ENCODE measurements at places on chromosomes 16 and 17.

GRCh38 chr17:693791-694638 lies 20.6 kb downstream of the VPS53 start:
- H3K4me3 ChIP-seq: no peak overlapping the region
- no peaks in the 10 kb centered on the region for H3K27me3 ChIP-seq
- no peaks in the 10 kb centered on the region for H3K4me1 ChIP-seq
- DNase-seq: no peak

DNA sequence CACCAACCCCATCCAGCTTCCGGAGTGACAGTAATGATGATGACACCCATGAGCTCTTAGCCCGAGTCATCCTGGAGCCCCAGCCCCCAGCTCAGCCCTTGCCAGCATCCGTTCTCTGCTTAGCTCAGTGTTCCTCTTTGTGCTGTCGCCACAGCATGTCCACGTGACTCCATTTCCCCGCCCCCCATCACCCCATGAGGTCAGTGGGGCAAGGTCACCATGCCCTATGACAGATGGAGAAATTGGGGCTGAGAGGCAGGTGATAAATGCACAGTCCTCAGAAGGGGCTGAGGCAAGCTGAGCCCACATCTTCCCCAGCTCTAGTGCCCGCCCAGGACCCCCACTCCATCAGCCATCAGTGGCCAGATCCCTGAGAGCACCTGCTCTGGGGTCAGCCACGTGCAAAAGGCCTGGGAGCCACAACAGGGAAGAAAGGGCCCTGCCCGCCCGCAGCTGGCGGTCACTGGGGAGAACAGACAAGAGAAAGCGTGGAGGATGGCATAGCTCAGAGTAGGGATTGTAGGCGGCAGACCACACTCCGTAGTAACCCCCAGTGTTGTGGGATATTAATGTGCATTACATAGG lies 17.1 kb downstream of the ITGB4 start:
- H3K4me1 ChIP-seq: no peaks in the 10 kb centered on the region
- no peak overlapping the region for H3K27ac ChIP-seq

GRCh38 chr16:30409125-30410060 lies 2.0 kb downstream of the ZNF771 start:
- peaks cover 8% of the 10 kb centered on the region for H3K4me1 ChIP-seq
- no peak overlapping the region for H3K4me3 ChIP-seq
- no peaks in the 10 kb centered on the region for H3K27me3 ChIP-seq
- peak overlapping the region; percentile 79 for H3K27ac ChIP-seq
- peak; percentile 48 for DNase-seq

- no peaks in the 10 kb centered on the region for H3K4me1 ChIP-seq
- no peak overlapping the region for H3K27ac ChIP-seq
- H3K4me3 ChIP-seq: no peak overlapping the region
- no peaks in the 10 kb centered on the region for H3K36me3 ChIP-seq
Observed at GRCh38 chr16:74064120-74064735, 232.4 kb upstream of the PSMD7 start.

GRCh38 chr17:67413388-67413787 lies 36.3 kb downstream of the PITPNC1 start:
- H3K4me3 ChIP-seq: no peak overlapping the region
- no peaks in the 10 kb centered on the region for H3K36me3 ChIP-seq
- H3K27me3 ChIP-seq: no peaks in the 10 kb centered on the region
- no peak for DNase-seq
- no peak overlapping the region for H3K27ac ChIP-seq

DNA sequence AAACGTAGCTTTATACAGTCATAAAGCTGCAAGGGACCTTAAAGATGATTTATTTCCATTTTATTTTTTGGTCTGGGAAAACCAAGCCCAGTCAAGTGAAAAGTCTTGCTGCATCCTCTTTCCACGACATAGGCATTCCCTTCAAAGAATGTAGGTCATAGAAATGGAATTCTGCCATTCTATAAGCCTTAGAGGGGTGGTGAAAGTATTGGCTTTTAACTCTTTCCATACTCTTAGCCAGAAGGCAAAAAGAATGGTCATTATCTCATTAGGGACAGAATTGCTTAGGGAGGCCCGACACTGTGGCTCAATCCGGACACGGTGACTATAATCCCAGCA lies 7.9 kb upstream of the MSL1 start:
- peak overlapping the region; percentile 57 for H3K4me3 ChIP-seq
- H3K36me3 ChIP-seq: no peaks in the 10 kb centered on the region
- H3K4me1 ChIP-seq: peaks cover 48% of the 10 kb centered on the region
- DNase-seq: no peak
- no peaks in the 10 kb centered on the region for H3K27me3 ChIP-seq
- peak overlapping the region; percentile 75 for H3K27ac ChIP-seq

DNA sequence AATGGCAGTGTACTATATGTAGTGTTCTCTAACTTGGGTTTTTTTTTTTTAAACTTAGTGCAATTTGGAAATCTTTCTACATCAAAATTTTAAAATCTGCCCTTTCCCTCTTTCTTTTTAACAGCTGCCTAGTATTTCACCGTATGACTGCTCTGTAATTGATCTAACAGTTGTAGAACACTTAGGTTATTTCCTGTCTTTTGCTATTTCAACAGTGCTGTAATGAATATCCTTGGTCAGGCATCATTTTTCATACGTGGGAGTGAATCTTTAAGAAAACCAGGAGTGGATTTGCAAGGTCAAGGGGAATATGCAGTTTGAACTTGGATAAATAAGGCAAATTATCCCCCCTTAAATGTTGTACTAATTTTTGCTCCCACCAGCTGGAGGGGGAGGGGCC lies 3.8 kb downstream of the NLRC5 start:
- H3K36me3 ChIP-seq: no peaks in the 10 kb centered on the region
- no peak overlapping the region for H3K4me3 ChIP-seq
- no peak overlapping the region for H3K27ac ChIP-seq
- no peaks in the 10 kb centered on the region for H3K27me3 ChIP-seq

- H3K4me3 ChIP-seq: no peak overlapping the region
- H3K36me3 ChIP-seq: peaks cover 44% of the 10 kb centered on the region
- no peaks in the 10 kb centered on the region for H3K27me3 ChIP-seq
Observed at GRCh38 chr16:3752984-3753383, 35.7 kb upstream of the TRAP1 start.

DNA sequence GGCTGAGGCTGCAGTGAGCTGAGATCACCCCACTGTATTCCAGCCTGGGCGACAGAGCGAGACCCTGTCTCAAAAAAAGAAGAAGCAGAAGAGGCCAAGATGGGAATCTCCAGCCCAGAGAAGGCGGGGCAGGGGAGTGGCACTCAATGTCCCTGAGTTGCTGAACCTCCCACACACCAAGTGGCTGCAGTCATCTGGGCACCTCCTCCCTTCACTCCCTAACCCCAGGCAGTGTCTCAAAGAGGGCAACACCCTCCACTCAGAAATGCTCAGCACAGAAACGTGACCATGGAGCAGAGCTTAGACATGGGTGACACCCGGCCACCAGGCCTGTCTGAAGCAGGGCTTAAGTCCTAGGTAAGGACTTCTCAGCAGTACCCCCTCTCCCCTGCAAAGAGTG lies 36.3 kb upstream of the BCAR1 start:
- H3K4me3 ChIP-seq: no peak overlapping the region
- H3K4me1 ChIP-seq: no peaks in the 10 kb centered on the region
- H3K27me3 ChIP-seq: no peaks in the 10 kb centered on the region

DNA sequence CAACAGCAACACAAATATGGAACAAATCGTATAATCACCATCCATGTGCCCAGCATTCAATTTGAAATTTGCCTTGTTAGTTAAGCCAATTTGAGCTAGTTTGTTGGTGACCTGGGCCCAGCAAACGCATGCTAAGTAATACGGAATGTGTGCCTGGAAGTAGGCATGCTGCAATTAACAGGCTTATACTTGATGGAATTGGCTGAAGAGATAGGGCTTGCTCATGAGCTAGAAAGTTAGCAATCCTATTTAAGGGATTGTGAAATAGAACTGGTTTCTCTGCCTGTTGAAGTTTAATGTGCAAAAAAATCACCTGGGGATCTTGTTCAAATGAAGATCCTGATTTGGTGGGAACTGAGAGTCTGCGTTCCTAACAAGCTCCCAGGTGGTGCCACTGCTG lies 8.5 kb upstream of the LPO start:
- H3K27me3 ChIP-seq: no peaks in the 10 kb centered on the region
- H3K27ac ChIP-seq: no peak overlapping the region
- H3K4me3 ChIP-seq: no peak overlapping the region
- H3K4me1 ChIP-seq: no peaks in the 10 kb centered on the region

GRCh38 chr17:17844079-17844478 lies 7.3 kb upstream of the SREBF1 start:
- H3K27ac ChIP-seq: no peak overlapping the region
- peaks cover 12% of the 10 kb centered on the region for H3K4me1 ChIP-seq

DNA sequence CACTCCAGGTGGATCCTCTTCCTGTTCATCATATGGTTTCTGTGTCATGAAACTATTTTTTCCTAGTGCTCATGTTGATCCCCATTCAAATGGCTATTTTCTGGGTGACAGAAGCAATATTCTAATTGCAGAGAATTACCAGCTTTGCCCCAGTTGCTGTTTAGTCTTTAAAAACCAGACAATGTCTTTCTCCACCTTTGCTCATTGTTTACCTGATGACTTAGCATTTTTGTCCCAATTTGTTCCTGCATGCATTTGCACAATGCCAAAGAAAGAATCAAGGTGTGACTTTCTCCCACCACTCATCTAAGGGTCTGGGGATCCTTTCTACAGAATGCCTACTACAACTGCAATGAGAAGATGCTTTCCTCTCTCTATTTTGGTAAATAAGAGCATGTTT lies 439.9 kb upstream of the MAF start:
- no peaks in the 10 kb centered on the region for H3K36me3 ChIP-seq
- H3K4me3 ChIP-seq: no peak overlapping the region
- no peak for DNase-seq
- H3K27me3 ChIP-seq: no peaks in the 10 kb centered on the region
- H3K27ac ChIP-seq: no peak overlapping the region

GRCh38 chr17:73954951-73955350 lies 248.5 kb upstream of the RPL38 start:
- no peak for DNase-seq
- H3K4me1 ChIP-seq: no peaks in the 10 kb centered on the region
- no peak overlapping the region for H3K27ac ChIP-seq
- no peaks in the 10 kb centered on the region for H3K36me3 ChIP-seq

GRCh38 chr17:73658821-73659515 lies 14.7 kb upstream of the SDK2 start:
- no peaks in the 10 kb centered on the region for H3K36me3 ChIP-seq
- no peaks in the 10 kb centered on the region for H3K27me3 ChIP-seq
- no peak overlapping the region for H3K27ac ChIP-seq
- H3K4me3 ChIP-seq: no peak overlapping the region
- DNase-seq: no peak

DNA sequence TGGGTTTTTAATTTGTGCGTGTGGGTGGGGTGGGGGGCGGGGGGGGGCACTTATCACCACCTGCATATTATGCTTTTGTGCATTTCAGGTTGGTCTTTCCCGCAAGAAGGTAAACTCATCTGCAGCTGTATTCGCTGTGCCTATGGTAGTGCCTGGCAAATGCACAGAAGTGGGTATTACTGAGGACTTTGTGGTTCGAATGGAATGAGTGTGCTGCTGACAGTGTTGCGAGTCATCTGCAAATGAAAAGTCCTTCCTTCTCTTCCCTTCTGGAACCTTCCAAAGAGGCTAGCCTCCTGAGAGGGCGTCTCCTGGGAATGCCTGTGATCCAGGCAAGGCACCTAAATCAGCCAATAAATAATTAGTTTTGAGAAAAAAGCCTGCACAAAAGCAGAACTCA lies 532.9 kb downstream of the MAF start:
- H3K27me3 ChIP-seq: no peaks in the 10 kb centered on the region
- H3K4me3 ChIP-seq: no peak overlapping the region
- no peaks in the 10 kb centered on the region for H3K4me1 ChIP-seq
- no peaks in the 10 kb centered on the region for H3K36me3 ChIP-seq

DNA sequence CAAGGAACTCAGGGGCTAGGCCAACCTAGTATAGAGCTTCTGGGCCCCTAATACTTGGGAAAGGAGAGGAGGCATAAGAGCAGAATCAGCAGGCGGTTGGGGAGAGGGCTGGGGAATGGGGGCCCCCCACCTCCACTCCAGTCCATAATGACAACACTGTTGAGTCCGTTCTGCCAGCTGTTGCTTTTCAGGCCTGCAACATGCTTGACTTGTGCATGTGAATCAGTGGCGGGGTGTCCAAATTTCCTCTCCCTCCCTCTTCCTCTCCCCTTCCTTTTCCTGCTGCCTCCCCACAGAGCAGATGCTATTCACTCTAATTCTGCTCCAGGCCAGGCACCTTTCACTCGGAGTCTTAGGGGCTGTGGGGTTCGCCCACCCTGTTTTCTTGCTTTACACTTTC lies 31.7 kb downstream of the SGSM2 start:
- no peaks in the 10 kb centered on the region for H3K27me3 ChIP-seq
- H3K4me1 ChIP-seq: no peaks in the 10 kb centered on the region

DNA sequence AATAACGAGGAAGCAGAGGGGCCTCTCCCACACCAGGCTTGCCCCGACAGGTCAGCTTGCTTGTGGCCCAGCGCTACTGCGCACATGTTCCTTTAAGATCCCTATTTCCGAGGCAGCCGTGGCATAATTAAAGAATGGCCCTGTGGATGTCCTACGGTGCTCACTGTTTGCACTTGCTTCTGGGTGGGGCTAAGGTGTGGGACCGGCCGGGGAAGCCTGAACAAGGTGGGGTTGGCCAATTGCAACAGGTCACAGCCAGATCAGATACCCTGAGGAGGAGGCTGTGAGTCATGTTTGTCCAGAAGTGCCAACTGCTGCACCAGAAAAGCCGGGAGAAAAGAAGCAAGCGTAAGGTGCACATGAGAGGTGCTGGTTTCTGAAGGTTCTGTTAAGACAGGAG lies 158.5 kb upstream of the CACNG5 start:
- no peak overlapping the region for H3K27ac ChIP-seq
- DNase-seq: no peak
- no peaks in the 10 kb centered on the region for H3K36me3 ChIP-seq
- no peaks in the 10 kb centered on the region for H3K27me3 ChIP-seq

- no peak for DNase-seq
- peaks cover 16% of the 10 kb centered on the region for H3K4me1 ChIP-seq
- H3K4me3 ChIP-seq: no peak overlapping the region
- no peaks in the 10 kb centered on the region for H3K27me3 ChIP-seq
- H3K27ac ChIP-seq: no peak overlapping the region
Observed at GRCh38 chr16:1424028-1424427, 3.5 kb upstream of the UQCC4 start.

DNA sequence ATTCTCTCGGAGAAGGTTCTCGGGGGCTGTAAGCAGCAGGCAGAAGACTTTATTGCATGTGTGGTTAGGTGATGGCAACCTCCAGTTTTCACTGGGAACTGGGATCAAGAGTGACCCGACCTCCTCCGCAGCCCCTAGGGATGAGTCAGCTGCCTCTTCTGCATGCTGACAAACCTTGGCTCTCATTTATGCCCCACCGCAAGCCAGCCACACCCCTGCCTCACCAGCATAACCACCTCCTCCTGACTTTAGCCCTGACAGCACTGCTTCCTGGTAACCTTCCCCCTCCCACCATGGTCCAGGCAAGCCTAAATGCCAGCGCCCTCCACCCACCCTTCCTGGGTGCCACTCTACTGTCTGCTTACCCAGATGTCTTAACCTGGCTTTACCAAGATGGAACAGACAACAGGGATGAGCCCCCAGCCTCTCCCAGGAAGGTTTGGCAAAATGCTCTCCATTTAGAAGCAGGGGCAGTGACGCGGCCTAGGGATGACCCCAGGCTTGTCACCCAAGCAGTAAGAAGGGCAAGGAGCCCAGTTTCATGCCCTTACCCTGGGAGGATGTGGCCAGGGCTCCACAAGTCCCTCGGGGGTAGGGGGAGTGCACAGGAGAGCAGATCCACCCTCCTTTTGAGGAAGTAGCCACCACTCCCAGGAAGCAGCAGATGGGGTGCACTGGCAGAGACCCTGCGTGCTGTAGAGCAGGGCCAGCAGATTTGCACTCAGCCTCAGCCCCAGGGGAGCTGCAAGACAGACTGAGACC lies 73.5 kb downstream of the GOSR1 start:
- H3K4me3 ChIP-seq: no peak overlapping the region
- no peaks in the 10 kb centered on the region for H3K27me3 ChIP-seq
- no peaks in the 10 kb centered on the region for H3K4me1 ChIP-seq
- no peaks in the 10 kb centered on the region for H3K36me3 ChIP-seq
- no peak for DNase-seq
